Suprapubic skin (tissue), 4 donors: ENCODE measurements at places on chromosomes 1 and 21. TPM values are rescaled to one million over a fixed set of nuclear protein-coding genes. Genes with fewer than 3 reads are reported as not detected.

FCN3 gene
- total RNA-seq: 2.7 TPM

AMY2A gene
- not detected for total RNA-seq

RXFP4 gene
- not detected for total RNA-seq

NUDT17 gene
- 3.9 TPM for total RNA-seq

FAM151A gene
- 0.47 TPM for total RNA-seq

IVL gene
- total RNA-seq: 213 TPM

NID1 gene
- 48.4 TPM for total RNA-seq

OR14K1 gene
- 0.57 TPM for total RNA-seq

HAO2 gene
- 2.2 TPM for total RNA-seq

- no peak for DNase-seq
Measured at GRCh38 chr1:11566042-11566850, 87.3 kb downstream of the DISP3 start.

DNA sequence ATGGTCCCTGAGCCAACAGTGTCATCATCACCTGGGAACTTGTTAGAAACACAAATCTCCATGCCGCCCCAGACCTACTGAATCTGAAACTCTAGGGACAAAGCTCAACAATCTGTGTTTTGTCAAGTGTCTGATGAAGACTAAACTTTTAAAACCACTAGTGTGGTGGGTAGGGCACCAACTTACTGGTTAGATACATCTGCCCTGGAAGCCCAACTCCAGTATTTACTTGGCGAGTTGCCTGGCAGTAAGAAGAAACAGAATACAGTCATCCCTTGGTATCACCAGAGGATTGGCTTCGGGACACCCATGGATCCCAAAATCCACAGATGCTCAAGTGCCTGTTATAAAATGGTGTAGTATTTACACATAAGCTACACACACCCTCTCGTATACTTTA, 367.9 kb upstream of the DUSP10 start:
- DNase-seq: no peak

- DNase-seq: no peak
Measured at GRCh38 chr1:95408507-95409136, 174.6 kb downstream of the RWDD3 start.

- peak; percentile 71 for DNase-seq
Measured at GRCh38 chr1:2215909-2216766, 12.0 kb upstream of the SKI start.

GRCh38 chr21:45582128-45582527, 39.9 kb upstream of the SLC19A1 start:
- peak; percentile 55 for DNase-seq

DNA sequence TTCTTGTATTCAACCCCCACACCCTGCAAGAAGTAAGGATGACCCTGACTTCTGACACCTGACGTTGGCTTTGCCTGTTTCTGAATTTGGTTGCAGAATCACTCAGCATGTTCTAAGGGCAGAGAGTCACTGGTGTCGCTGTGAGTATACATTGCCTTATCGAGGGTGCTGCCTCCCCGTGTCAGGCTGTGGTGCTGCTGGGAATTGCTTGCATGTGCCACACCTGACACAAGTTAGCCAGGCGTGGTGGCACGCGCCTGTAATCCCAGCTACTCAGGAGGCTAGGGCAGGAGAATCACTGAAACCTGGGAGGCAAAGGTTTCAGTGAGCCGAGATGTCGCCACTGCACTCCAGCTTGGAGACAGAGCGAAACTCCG, 45.9 kb downstream of the WDR4 start:
- DNase-seq: peak; percentile 74

- peak; percentile 41 for DNase-seq
Measured at GRCh38 chr1:4971666-4972065, 317.3 kb downstream of the AJAP1 start.

DNA sequence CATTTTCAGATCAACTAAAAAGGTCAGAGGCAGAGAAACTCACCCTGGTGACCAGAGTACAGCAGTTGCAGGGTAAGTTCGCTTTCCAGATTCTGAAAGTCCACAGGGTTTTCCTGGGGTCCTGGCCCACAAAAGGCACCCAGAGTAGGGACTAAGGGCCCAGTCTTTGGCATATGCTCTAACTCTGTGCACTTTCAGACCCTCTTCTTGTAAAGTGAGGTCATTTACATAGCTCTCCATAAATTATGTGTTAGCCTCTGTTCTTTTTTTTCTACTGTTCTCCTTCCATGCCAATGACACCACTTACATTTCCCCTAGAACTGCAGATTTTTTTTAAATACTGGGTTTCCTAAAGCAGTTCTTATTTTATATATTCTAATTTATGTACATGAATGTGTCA, 6.3 kb downstream of the C1orf74 start:
- DNase-seq: no peak

DNA sequence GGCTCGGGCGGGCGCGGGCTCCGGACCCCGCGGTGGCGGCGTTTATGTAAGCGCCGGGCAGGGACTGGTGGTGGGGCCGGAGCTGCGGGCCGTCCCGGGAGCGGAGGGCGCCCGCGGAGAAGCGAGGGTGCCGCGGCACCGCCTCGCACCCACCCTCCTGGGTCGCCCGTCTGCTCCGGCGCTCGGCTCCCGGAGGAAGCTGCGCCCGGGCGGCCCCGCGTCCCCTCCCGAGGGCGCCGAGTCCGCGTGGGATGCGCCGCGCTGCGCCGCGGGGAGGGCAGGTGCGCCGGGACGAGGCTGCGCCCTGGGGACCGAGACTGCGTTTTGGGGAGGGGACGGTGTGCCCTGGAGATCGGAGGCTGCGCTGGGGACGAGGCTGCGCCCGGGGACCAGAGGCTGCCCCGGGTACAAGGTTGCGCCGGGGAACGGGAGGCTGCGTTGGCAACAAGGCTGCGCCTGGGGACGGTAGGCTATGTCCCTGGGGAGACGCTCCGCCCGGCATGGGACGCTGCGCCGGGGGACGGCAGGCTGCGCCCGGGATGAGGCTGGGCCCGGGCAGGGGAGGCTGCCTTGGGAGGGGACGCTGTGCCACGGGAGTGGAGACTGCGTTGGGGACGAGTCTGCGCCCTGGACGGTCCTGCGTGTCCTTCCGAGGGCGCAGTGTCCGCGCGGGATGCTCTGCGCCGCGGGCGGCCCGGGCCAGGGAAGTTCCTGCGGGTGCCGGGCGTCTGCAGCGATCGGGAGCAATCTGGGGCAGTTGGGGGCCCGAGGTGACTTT, 627 bp downstream of the ADARB1 start:
- DNase-seq: no peak

GRCh38 chr1:217077426-217077825, 354.2 kb upstream of the ESRRG start:
- no peak for DNase-seq

GRCh38 chr21:42254651-42255601, 36.0 kb downstream of the ABCG1 start:
- DNase-seq: no peak

DNA sequence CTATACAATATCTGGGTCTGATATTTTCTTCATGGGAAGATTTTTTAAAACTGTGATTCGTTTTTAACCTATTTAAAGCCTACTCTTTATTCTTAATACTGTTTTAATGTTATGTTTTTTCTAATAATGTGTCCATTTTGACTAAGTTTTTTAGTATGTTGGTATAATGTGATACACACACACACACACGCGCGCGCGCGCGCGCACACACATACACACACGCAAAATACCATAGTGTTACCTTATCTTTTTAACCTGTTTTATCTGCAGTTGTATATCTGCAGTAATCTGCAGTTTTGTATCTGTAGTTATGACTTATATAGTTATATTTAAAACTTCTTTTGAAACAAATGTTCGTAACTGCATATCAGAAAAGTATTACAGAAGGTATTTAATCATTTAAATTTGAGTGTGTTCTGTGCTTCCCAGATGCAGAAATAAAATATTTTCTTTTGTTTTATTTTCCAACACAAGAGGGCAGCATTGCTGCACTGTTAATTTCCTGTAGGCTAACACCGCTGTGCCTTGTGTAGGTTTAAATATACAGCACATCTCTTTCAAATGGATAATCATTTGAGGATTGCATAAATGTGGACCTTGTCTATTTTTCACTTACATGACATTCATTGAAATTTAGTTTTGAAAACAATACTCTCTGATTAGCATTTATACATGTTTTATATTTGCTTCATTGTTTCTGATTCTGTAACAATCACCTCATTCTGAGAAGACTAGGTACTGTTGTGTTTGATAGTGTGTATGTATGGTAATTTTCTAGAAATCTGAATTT, 166.1 kb downstream of the PDE4B start:
- DNase-seq: no peak

DNA sequence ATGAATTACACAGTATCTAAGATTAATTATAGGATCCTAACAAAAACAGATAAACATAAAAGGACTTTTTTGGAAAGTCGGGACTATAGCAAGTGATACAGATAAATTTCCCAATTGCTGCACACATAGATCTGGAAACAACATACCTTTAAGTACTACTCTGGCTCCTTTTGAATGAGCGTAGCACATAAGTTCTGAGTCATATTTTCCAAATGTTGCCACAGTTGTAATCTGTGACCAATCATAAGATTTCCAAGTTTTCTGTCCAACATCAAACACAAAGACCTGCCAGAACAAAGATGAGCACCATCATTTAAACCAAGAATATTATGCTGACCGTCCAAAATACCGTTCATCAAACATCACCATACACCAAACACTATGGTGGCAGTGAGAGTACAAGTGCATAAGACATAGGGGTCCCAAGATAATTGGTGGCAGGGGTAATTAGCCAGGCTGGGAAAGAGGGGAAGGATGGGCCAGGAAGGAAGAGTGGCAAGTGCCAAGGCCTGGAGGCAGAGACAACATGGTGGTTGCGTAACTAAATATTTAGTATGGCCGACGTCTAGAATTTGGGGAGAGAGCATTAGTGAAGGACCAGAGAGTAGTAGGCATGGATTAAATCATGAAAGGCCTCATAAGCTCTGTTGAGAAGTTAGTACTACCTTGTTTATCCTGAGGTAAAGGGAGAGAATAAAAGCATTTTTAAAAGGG, 3.6 kb downstream of the CTBS start:
- no peak for DNase-seq

DNA sequence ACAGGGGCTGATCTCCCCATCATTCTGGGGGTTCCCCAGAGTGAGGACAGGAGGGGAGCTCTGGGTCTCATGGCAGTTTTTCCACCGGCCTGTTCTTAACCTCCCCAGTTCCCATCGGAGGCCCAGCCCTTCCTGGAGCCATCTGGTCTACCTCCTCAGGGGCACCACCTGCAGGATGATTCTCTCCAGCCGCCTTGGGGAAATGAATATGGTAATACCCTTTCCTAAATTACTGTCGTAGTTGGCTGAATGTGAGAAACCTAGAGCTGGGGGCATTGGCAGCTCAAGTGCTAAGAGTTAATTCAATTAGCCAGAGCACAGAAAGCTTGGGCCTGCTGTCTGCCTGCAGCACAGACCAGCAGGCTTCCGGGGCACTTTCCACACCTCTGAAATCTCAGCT, 64.9 kb downstream of the TAS1R2 start:
- no peak for DNase-seq

DNA sequence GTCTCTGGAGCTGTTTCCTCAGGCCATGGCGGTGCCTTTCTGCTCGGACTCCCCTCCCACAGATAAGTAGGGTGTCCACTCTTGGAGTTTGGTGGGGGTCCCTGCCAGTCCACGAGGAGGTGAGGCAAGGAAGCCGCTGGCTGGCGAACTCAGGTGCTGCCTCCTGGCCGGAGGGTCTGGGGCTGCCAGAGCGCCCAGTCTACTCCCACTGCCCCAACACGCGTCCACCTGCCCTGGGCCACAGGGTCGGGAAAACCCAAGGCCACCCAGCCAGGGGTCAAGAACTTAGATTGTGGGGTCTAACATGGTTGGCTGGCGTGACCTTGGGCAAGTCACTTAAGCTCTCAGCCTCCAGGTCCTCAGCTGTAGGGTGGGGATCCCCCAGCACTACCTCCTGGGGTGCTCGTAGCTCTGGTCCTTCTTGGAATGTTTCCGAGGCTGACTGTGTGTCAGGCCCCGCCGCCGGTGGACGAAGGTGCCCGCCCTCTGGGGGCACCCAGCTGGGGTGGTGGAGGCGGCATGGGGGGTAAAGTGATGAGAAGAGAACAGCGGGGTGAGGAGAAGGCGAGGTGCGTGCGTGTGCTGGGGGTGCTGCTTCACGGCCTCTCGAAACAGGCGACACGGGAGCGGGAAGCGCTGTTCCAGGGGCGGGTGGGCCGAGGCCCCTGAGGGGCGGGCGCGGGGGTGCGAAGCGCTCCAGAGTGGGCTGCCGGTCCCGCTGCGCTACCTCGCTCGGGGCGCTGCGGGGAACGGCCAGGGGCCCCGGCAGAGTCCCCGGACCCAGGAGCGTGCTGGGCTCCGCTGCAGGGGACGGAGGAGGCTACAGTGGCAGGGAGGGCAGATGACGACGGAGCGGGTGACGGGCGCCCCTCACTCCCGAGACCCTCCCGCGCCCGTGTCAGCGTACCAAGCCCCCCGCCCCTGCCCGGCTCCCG, 1.2 kb downstream of the SH2D5 start:
- no peak for DNase-seq

DNA sequence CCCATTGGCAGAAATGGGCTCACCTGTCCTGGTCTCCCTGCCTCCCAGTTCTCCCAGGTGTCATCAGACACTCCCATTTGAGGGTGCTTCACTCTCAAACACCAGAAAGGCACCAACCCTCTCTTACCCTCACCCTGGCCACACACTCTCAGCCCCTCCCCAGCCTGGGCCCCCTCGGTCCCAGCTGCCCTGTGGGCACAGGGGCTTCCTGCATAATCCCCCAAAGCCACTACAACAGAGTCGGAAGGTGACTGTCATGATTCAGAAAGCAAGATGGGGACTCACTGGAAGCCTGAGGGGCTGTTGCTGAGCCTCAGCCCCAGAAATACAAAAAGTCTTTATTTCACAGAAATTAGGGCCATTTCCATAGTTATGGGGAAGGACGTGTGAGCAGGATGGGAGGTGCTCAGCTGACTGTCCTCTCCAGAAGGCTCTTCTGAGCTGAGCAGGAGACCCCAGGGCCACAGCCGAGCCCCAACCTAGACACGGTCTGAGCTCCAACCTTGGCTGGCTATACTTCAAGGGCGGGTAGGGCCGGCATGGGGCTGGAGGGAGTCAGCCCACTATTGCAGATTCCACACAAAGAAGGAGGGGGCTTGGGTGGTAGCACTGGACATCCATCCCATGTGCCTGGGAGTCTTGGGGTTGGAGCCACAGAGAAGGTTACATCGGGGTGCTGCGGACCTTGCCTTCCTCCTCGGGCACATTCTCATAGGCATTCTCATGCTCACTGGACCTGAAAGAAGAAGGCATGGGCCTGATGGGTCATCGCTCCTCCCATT, 6.3 kb downstream of the PDZK1IP1 start:
- no peak for DNase-seq

GRCh38 chr1:232744847-232745246, 60.4 kb upstream of the MAP10 start:
- DNase-seq: no peak

DNA sequence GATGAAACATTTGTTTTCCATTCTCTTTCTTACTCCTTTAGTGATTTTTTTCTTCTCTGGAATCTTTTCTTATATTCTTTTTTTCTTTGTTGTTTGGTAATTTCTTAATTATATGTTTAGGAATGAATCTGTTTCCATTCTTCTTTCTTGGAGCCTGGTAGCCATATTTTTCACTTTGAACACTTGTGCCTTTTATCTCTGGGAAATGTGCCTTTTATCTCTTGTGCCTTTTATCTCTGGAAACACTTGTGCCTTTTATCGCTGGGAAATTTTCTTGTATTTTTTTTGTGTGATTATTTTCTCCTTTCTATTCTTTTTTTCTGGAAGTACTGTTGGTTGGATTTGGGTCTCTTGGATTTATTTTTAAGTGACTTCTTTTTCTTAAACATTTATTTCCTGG, 118.2 kb downstream of the LEPR start:
- DNase-seq: no peak

- no peak for DNase-seq
Measured at GRCh38 chr1:181113059-181113641, 24.6 kb downstream of the IER5 start.
